ENCODE measurements at places on chromosomes 13 and 19. TPM values are rescaled to one million over a fixed set of nuclear protein-coding genes. Genes with fewer than 3 reads are reported as not detected.

Gene AP1M2
- 29.0 TPM for total RNA-seq

Gene HAUS5
- 11.0 TPM for total RNA-seq

Gene SIGLECL1
- total RNA-seq, result not detected

Gene CPB2
- total RNA-seq, result not detected

Gene ZNF763
- total RNA-seq, result 2.9 TPM

DNA sequence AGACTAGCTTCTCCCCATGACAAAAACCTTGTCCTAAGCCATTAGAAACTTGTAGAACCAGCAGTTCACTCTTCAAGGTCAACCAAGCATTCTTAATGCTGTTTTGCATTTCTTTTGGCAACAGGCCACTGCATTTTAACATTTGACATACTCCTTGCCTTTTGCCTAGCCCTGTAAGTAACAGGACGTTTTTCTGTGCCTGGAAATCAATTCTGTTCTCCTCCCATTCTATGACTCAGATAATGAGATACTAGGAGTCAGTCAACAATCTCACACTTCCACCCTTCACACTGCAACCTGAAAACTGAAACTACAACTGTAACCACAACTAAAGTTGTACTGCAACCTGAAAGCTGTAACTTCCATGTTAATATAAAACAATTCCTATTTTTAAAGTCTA lies 268.7 kb downstream of the MZT1 start:
- no peak for DNase-seq

DNA sequence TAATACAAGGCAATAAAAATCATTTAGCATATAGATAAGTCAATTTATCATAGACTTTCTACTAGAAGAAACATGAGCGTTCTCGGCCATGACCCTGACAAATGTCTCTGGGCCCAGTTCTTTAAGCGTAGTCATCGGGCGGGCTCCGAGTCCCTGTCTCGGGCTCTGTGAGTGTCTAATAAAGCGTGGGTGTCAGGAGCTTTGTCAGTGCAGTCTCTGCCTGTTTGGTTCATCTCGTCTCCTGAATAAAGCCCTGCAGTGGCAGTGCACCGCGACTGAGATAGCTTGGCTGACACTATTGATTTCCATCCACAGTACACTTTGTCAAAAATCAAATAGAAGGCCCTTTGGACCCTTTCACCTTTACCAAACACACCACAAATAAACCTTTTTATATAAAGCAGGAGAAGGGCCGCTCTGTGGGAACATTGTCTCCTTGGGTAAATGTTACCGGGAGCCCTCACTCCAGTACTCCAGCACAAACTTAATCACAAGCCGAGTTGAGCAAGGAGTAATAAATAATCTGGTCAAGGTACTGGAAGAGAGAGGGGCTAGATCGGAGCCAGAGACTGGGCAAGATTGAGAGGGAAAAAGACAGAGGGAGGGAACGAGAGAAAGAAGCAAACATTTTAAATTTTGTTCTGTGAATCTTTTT lies 368.2 kb upstream of the TSHZ3 start:
- no peak for DNase-seq

DNA sequence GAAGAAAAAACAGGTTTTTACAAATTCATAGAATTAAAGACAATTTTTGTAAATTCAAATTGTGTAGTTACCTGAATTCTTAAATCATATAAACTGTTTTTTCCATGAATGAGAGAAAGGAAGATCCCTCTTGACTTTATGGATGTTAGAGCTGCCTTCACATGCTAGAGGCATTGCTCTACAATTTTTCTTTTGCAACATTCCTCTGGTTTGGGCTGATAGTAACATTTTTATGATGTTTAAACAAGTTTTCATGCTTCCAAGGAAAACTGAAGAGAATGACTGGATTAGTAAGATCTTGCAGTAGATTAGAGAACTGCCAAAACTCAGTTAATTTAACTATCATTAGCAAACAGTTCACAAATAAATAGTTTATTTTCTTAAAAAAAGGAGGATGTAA lies 250.6 kb downstream of the GPC6 start:
- no peak for DNase-seq

DNA sequence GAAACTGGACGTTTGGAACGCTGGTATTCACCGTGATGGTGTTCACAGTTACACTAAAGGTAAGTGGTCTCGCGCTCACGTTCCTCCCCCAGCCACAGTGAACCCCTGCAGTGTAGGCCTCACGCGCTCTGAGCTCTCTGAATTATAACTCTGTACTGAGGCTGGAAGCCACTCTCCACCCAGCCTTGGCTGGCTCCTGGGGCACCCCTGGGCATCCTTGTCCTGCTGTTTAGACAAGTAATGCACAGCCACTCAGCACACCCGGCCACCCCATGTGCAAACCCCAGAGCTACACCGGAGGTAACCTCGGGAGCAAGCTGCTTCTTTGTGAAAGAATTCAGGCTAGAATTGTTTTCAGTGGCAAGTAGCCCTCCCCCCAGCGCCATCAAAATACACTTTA lies 97.3 kb upstream of the MCF2L start:
- no peak for DNase-seq

DNA sequence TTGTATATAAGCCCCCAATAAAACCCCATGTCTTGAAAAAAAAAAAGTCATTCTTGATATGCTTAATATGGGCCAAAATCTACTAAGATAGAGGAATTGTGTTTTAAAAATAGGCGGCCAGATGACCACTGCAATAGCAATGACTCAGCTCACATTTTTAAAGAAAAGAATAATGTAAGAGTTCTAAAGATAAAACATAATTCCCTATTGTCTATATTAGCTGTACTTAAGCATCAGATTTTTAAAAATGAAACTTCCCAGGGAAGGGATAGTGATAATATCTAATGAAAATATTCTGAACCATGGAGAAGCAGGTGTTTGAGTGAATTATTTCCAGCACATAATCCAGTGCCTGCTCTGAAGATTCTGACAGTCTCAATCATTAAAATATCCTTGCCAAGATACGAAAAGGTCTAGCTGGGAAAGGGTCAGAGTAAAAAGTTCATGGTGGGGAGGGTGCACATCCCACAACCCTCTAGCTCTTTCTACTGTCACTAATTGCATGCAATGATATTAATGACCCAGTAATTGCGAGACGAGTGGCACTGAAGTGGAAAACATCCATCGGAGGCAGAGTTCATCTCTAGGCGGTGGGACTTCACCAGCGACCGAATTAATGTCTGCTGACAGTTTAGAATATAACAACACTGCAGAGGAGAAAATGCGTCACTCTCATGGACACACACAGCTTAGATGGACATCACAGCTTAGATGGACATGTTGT lies 31.6 kb downstream of the EFNB2 start:
- DNase-seq, result no peak

DNA sequence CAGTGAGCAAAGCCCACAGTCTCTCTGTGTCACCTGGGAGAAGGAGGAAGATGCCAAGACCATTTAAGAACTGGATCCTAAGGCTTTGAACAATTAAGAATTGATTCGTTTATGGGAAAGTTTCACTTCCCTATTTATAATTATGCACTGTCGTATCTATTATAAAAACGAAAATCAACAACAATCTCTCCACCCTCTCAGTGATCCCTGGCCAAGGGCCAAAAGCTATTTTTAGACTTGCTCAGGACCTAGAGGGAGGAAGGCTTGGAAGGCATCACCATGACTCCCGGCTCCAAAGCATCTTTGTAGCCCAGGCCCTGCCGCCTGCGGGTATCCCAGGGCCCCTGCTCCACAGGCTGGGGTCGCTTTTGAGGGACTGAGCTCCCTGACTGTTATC lies 1.3 kb downstream of the RHPN2 start:
- no peak for DNase-seq
